ENCODE measurements at places on chromosomes 5 and 9.

GRCh38 chr9:137286975-137287383 is 9.5 kb downstream of the TOR4A start:
- peak; percentile 52 for DNase-seq

GRCh38 chr5:111447099-111447498 is 65.2 kb downstream of the STARD4 start:
- DNase-seq: no peak

DNA sequence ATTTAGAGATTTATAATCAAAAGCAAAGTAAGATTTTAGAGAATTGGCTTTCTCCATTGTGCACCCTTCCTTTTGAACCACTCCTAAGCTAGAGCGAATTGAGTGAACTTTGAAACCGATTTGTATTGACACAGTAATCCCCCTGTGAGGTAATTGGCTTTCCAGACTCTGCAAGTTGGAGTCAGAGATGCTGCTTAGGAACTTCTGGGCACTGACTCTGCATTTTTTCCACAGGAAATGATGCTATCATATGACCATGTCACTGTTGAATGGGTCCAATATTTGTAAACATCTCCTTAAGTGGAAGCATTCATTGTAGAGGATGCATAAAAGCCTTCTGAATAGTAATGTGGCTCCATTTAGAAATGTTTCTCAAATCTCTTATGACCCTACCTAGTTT is 394.4 kb upstream of the ZNF608 start:
- DNase-seq: peak; percentile 52

GRCh38 chr9:133429641-133430161 is 7.5 kb downstream of the ADAMTS13 start:
- no peak for DNase-seq

- DNase-seq: no peak
Observed at GRCh38 chr9:129289883-129290282, 111.8 kb upstream of the IER5L start.

- DNase-seq: no peak
Observed at GRCh38 chr9:17825265-17825659, 246.4 kb downstream of the SH3GL2 start.

DNA sequence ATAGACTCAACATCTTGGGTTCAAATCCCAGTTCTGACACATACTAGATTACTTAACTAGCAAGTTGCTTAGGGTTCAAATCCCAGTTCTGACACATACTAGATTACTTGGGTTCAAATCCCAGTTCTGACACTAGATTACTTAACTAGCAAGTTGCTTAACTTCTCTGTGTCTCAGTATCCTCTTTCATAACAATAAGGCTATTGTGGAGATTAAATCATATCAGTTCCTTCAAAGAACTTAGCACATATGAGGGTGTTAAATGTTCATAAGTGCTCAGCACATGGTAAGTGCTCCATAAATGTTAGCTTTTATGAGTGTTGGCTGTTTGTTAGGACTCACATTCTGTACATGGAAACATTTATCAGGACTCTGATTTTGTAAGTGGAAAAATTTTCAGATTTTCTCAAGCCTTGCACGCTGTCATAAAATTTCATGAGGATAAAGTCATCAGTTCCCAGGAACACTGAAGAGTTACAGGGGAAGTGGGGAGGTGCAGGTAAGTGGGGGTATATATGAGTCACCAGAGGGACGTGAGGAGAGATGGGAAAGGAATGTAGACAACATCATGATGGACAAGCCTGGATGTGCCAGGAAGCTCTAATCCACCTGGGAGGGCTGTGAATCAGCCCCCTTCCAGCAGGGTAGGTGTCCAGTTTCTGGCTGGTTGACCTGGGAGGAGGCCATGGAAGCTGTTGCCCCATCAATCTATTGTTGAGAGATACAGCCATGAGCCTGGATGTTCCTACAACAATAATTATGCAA is 532.2 kb upstream of the WWC1 start:
- no peak for DNase-seq

DNA sequence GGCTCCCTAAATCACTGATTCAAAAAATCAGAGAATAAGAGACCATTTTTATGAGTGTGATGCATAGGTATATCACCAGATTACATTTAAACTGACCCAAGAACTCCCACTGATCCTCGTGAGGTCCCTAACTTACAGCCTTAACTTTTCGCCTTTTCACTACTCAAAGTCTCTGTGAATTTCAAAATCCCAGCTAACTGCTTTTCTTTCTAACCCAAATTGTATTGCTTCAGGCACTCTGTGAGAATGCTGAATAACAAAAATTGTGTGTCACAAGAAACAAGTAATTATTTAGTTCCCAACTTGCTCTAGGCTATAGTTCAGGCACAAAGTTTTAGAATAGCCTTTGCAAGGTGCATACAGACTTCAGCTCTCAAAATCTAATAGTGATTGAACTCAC is 368.6 kb downstream of the CHSY3 start:
- DNase-seq: no peak

GRCh38 chr5:56246769-56247168 is 13.6 kb upstream of the ANKRD55 start:
- DNase-seq: no peak

DNA sequence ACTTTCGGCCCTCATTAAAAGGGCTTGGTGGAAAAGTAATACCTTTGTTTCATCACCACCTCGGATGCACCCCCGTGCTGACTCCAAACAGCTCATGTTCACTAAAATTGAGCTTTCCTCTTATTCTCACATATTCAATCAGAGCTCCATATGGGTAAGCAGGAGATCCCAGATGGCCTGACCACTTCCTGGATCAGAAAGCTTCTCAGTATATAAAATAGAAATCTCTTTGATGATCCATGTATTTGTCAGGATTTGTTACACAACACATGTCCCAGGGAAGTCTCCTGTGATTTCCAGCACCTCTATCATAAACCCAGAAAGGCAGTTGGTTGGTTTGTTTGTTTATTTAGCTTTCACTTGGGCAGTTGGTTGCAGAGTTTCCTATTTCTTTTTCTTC is 402.0 kb downstream of the MLLT3 start:
- no peak for DNase-seq

DNA sequence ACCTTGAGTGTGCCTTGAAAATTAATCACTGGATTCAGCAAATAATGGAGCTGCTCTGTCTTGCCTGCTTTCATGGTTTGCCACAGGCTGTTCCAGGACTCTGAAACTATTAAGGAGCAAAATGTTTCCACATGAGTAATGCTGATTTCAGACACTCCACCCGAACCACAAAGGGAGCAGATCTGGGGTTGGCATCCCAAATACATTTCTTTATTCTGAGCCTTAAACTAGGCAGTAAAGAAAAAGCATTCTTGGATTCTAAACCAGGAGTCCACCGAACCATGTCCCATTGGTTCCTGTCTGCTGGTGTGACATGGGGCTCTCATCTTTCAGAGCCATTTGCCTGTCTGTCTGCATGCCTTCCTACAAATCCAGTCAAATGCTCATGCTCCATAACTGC is 10.1 kb upstream of the C1QTNF3 start:
- peak; percentile 94 for DNase-seq

DNA sequence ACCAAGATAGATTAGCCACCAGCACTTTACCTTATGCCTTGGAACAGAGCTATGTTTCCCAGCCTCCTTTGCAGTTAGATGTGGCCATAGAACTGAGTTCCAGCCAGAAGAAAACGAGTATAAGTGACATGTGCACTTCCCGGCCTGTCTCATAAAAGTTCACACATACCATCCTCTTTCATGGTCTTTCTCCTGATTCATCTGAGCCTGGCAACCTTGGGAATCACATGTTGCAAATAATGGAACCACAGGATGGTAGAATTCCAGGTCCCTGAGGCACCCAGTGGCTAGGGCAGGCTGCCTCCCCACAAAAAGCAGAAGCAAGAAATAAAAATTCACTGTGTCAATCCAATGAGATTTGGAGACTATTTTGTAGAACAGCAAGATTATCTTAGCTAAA is 128.1 kb downstream of the PDE4D start:
- no peak for DNase-seq

- no peak for DNase-seq
Observed at GRCh38 chr9:35179347-35180280, 17.8 kb downstream of the UNC13B start.

DNA sequence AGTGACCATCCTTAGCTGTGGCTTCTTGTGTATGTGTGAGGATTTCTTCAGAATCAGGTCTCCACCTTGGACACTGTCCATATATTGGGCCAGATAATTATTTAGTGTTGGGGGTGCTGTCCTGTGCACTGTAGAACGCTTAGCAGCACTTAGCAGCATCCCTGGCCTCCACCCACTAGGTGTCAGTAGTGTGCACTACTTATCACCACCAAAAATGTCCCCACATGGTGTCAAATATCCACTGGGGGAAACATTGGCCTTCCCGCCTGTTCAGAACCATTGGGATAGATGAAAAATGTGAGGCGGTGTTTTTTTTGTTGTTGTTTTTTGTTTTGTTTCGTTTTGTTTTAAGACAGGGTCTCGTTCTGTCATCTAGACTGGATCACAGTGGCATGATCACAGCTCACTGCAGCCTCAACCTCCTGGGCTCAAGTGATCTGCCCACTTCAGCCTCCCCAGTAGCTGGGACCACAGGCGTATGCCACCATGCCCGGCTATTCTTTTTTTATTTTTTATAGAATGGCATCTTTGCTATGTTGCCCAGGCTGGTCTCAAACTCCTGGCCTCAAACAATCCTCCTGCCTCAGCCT is 67.7 kb downstream of the TENT4A start:
- DNase-seq: no peak

DNA sequence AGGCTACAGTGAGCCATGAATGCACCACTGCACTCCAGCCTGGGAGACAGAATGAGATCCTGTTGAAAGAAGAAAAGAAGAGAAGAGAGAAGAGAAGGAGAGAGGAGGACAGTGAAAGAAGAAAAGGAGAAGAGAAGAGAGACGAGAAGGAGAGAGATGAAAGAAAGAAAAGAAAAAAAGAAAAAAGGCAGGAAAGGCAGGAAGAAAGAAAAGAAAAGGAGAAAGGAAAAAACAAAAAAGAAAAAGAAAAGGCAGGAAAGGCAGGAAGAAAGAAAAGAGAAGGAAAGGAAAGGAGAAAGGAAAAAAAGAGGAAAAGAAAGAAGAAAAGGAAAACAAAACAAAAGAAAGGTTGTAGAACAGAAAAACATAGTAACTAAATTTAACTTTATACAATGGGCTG is 14.2 kb downstream of the CAMSAP1 start:
- no peak for DNase-seq

GRCh38 chr5:74402553-74402952 is 238.0 kb downstream of the ENC1 start:
- no peak for DNase-seq

DNA sequence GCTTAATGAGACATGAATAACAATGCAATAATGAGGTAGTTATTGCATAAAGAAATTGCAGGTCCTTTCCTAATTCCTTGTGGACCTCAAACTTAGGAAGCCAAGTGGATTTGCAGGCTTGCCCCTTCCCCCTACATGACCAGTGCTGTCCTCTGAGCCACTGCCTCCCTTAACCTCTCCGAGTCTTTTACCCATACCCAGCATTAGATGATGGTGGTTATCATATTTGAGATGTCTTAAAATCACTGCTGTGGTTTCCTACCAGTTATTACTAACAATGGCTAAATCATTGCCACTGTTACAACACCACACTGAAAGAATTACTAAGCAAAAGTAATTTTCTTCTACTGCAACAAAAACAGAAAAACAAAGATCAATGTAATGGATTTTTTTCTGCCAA is 170.8 kb downstream of the EDIL3 start:
- no peak for DNase-seq

- no peak for DNase-seq
Observed at GRCh38 chr5:130805648-130806047, 359.4 kb downstream of the HINT1 start.
